Stimulated activated CD8-positive, alpha-beta memory T cell treated with anti-CD3 and anti-CD28 coated beads, Interleukin-7, amount 100 ng/mL, for 1 hour (primary cell): ENCODE measurements at places on chromosomes 11 and 22.
A peak's percentile ranks its signal among the peaks of the same experiment; 100 is the strongest.

GRCh38 chr11:9803685-9804418 lies 140.0 kb downstream of the SWAP70 start:
- DNase-seq = no peak

- no peak for DNase-seq
Observed at GRCh38 chr22:49957826-49958365, 2.7 kb upstream of the PIM3 start.

DNA sequence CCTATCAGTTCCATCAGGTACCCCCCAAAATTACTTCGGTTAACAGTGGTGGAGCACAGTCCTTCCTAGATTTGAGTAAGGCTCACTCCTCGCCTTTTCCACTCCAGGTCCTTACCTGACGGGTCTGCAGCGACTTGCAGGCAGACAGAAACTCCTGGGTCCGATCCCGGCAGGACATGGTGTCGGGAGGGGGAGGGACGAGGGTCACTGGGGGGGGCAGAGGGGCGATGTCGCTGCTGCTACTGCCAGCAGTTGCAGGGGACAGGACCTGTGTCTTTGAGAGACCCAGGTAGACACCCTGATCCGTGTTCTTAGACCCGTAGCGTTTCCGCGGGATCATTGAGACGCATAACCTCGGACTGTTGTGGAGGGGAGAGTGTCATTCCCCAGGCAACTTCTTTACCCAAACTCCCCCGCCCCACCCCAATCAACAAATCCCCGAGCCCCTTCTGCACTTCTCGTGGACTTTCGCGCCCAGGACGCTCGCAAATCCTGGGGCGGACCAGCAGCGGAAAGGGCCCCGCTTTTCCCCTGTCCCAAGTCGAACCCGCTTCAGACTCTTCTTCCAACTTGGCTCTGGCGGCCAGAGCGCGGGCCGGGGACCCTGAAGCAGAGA lies 839 bp downstream of the STX5 start:
- DNase-seq = no peak

DNA sequence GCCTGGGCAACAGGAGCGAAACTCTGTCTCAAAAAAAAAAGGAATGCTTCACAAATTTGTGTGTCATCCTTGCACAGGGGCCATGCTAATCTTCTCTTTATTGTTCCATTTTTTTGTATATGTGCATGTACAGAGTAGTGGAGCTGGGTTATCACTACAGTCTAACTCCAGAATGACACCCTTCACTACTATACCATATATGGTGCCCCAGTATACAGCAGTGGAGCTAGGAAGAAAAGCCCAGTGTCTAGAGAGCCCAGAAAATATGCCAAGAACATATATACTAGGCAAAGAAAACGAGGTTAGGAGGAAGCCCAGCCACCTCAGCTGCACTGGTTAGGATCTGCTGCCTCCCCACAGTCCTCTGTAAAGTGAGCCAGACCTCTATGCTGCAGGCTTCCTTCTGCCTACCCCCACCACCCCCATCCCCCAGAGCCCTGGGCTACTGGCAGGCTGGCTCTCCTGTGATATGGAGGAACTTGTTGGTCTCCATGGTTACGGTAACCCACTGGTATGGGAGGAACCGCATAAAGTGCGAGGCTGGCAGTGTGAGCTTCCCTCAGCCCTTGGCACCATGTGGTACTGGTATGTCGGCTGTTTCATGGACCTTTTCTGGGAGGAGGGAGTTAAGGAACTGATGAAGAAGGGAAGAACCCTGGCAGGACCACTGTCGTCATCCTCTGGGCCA lies 34.3 kb downstream of the RCOR2 start:
- DNase-seq = no peak

- DNase-seq = no peak
Observed at GRCh38 chr11:34417202-34417601, 21.5 kb upstream of the CAT start.

DNA sequence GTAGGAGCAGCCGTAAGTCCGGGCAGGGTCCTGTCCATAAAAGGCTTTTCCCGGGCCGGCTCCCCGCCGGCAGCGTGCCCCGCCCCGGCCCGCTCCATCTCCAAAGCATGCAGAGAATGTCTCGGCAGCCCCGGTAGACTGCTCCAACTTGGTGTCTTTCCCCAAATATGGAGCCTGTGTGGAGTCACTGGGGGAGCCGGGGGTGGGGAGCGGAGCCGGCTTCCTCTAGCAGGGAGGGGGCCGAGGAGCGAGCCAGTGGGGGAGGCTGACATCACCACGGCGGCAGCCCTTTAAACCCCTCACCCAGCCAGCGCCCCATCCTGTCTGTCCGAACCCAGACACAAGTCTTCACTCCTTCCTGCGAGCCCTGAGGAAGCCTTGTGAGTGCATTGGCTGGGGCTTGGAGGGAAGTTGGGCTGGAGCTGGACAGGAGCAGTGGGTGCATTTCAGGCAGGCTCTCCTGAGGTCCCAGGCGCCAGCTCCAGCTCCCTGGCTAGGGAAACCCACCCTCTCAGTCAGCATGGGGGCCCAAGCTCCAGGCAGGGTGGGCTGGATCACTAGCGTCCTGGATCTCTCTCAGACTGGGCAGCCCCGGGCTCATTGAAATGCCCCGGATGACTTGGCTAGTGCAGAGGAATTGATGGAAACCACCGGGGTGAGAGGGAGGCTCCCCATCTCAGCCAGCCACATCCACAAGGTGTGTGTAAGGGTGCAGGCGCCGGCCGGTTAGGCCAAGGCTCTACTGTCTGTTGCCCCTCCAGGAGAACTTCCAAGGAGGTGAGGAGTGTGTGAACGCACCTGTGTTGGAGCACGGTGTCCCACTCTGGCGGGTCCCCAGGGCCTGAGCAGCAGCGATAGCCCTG lies at the start of gene TAGLN:
Gene TAGLN (plus strand): TSS at position 318 of the 863 bp plus-strand sequence. CDS start 3,644 bp downstream, outside the sequence.
- DNase-seq = no peak

GRCh38 chr22:27154717-27155116 lies 497.3 kb downstream of the MIAT start:
- no peak for DNase-seq

- no peak for DNase-seq
Observed at GRCh38 chr11:9077164-9077563, 14.2 kb downstream of the SCUBE2 start.

DNA sequence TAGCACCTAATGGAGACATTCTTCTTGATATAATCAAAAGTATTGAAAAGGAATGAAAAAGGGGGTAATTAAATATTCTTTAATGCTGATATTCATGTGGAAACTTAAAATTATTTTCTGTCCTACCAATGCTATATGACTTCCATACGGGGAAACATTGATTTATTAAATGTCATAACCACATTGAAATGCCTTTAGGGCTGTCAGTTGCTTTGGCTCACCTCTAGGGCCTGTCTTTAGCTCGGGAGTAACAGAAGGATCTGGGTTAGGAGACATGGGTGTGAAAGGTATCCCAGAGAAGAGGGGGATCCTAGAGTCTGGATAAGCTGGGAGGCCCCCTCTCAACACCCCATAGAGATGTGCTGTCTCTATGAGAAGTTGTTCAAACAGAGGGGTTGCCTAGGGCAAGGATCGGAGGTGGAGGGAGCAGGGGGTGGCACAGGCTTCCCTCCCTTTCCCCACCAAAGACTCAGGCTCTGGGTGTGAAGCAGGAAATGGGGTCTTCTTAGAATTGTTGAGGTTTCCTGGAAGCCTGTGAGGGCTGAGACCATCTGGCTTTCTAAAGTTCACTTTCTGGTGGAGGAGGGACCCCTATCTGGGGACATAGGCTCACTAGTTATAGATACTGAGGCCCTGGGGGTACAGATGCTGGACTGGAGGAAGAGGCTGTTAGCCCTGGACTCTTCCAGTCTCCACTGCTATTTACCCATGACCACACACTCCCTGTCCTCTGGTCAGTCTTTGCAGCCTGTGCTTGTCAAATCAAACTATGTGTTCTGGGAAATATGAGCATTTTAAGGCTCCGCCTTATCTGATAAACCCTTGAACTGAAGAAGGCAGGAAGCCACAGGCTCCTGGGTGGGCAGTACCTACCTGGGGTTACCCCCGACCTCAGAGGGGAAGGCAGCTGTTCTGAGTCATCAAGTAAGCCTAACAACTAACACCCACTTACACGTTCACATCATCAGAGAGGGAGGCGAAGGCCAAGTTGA lies 55.8 kb upstream of the RRAS2 start:
- DNase-seq = peak; percentile 46

GRCh38 chr11:121625777-121626506 lies 173.2 kb upstream of the SORL1-AS1 start:
- DNase-seq = no peak

DNA sequence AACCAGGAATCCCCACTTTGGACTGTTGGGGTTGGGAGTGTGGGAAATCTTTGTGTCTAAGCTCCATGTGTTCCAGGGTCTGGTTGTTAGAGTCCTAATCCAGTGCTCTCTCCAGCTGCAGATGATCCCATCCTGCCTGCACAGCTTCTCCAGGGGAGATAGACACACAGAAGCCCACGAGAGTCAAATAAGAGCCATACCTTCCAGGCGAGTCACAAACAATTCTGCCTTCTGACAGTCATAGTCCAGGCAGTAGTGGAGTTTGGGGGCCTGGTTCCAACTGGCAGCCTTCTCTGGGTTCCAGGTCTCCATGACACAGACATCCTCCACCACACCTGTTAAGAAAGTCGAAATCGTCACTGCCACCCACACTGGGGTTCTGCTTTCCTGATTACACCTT lies 32.1 kb downstream of the SYT13 start:
- DNase-seq = no peak

DNA sequence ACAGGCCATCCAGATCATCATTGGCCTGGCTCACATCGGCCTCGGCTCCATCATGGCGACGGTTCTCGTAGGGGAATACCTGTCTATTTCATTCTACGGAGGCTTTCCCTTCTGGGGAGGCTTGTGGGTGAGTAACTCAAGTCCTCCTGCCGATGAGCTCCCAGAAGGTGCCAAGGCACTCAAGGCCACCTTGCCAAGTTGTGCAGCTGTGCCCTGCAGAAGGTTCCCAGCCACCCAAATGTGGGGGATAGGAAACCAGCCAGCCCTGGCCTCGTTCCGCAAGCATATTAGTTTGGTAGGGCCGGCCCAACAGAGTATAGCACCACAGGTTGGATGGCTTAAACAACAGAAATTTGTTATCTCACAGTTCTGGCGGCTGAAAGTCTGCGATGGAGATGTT lies 4.0 kb downstream of the MS4A8 start:
- DNase-seq = no peak

- DNase-seq = no peak
Observed at GRCh38 chr11:13298765-13299164, 21.2 kb downstream of the BMAL1 start.

- DNase-seq = no peak
Observed at GRCh38 chr22:17436382-17436980, 67.2 kb downstream of the CECR2 start.

DNA sequence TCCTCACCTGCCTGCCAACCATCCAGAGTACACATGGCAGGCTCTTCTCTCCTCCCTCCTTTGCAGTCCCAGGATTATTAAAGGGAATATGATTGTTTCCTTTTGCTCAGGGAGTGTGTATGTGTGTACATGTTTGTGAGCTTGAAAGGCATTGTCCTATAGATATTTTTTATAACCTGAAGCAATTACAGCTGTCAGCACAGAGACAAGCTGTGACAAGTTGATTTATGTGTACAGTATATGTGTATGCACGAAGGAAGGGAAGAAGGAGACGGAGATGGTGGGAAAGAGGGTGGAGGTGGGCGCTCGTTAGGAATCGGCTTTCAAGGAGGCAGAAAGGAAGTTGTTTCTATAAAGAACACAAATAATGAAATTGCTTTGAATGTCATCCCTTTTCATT lies 537.0 kb downstream of the NTM start:
- DNase-seq = no peak

DNA sequence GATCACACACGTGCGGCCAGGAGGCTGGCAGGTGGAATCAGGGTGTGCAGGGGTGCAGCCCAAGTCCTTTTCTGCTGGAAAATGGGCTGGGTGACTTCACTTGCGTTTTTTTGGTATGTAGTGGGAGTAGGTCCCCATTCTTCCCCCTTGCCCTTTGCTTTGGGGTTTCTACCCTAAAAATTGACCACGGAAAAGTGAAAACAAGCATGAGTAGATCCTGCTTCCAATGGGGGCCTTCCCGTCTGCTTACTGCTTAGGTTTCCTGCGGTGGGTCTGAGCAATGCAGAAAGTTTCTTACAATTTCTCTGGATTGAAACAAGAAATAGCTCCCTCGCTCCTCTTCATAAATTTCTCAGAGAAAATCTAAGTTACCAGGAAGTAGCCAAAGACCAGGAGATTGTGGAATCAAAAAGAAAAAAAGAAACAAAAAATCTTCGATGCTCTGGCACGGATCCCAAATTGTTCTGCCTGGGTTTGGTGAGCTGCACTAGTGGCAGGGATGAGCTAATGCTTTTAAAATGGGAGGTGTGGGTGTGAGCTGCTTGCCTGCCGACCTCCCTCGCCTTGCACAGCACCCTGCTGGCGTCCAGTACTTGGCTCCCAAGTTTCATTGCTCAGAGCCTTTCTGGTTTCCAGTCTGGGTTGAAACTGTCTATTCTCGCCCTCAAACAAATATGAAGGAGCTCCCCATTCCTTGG lies 2.4 kb downstream of the TIMP3 start:
- no peak for DNase-seq

GRCh38 chr11:73956876-73957653 lies 6.2 kb downstream of the DNAJB13 start:
- no peak for DNase-seq

GRCh38 chr11:11733246-11733747 lies 108.5 kb upstream of the USP47 start:
- no peak for DNase-seq

DNA sequence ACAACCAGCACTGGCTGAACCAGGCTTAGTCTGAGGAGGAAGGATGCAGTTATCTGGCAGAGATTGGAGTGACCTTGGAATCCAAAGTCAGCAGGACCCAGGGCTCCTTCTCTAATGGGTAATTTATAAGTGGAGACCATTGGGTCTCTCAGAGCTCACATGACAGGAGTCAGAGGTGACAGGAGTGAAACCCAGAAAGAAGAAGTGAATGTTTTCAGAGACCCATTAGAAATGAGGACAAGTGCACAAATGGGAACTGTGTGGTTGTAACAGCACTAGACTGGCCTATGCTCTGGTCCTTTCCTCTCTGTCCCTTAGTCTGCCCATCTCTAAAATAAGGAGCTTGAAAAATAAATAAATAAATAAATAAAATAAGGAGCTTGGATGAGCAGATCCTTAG lies 107.4 kb downstream of the SERGEF start:
- no peak for DNase-seq

GRCh38 chr11:130051082-130051481 lies 18.6 kb upstream of the APLP2 start:
- no peak for DNase-seq

- no peak for DNase-seq
Observed at GRCh38 chr22:17347724-17348123, 21.5 kb upstream of the CECR2 start.

GRCh38 chr11:113934761-113935160 lies 30.2 kb downstream of the HTR3B start:
- no peak for DNase-seq

- no peak for DNase-seq
Observed at GRCh38 chr22:20061481-20061861, 18.6 kb upstream of the DGCR8 start.

GRCh38 chr11:133692126-133692934 lies 153.0 kb downstream of the SPATA19 start:
- no peak for DNase-seq

GRCh38 chr11:78081583-78081982 lies 1.9 kb upstream of the NDUFC2 start:
- DNase-seq = no peak
